Fibroblast of the aortic adventitia (primary cell): ENCODE measurements at places on chromosomes 12 and 14. TPM values are rescaled to one million over a fixed set of nuclear protein-coding genes. Genes with fewer than 3 reads are reported as not detected.
A peak's percentile ranks its signal among the peaks of the same experiment; 100 is the strongest.

Gene KRT85
- total RNA-seq = not detected in 2 replicates

Gene KRT83
- not detected in 2 replicates for total RNA-seq

Gene OR6C1
- not detected in 2 replicates for total RNA-seq

Gene PTGDR
- 1.8 and 2.5 TPM in 2 replicates for total RNA-seq

Gene NOVA1
- total RNA-seq = 2.7 and 16.9 TPM in 2 replicates

Gene CMAS
- total RNA-seq = 25.0 and 159 TPM in 2 replicates

Gene GALNT16
- 1.6 and 4.6 TPM in 2 replicates for total RNA-seq

Gene SLC7A7
- total RNA-seq = 2.5 and 16.5 TPM in 2 replicates

Gene CRIP2
- 32.9 and 54.3 TPM in 2 replicates for total RNA-seq

Gene VDR
- total RNA-seq = 5.0 and 12.5 TPM in 2 replicates

Gene TRHDE
- total RNA-seq = 1.1 and 10.0 TPM in 2 replicates

Gene HAL
- 0.09 and 2.2 TPM in 2 replicates for total RNA-seq

Gene MYH7
- not detected in 2 replicates for total RNA-seq

DNA sequence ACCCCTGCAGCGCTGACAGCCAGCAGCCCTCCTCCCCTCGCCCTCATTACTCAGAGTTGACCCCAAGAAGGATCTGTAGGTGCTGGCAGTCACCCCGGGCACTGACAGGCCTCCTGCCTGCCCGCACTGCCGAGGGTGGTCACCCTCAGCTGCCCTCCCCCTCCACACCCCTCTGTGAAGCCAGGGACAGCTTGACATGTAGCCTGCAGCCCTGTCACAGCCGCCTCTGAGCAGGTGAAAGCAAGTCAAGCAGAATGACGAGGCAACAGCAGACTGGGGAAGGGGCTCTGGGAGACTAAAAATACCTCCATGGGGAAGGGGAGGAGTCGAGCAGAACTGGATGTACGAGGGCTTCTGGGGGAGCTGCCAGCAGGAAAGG, 178.1 kb downstream of the DPF3 start:
- no peak for DNase-seq

DNA sequence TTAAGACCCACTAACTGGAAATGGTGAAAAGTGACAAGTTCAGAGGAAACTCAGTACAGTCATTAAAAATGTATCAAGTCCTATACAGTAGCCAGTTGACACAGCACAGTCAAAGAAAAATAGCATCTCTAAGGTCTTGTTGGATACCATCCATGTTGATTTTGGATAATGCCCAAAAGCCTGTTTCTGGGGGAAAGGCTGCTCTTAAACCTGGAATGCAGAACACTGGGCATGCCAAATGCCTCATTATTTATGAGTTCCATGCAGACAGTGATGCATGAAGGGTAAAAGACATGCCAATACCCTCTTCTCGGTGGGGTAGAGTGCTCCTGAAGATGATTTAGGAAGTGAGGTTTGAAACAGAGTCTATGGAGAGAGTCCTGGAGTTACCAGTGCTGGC, 29.6 kb downstream of the KCNK13 start:
- DNase-seq = peak; percentile 80

DNA sequence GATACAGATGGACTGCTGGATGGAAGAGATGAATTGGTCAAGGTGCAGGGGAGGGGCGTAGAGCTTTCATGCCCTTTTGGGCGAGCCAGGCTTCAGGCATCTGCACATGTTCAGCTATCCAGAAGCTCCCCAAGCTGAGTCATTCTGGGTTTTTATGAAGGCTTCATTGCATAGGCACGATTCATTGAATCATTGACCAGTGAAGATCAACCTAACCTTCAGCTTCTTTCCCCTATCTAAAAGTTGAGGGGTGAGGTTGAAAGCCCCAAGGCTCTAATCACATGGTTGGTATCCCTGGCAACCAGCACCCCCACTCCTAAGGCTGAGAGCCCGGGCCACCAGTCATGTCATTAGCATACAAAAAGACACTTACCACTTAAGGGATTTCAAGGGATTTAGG, 36.3 kb downstream of the RPS29 start:
- peak; percentile 24 for DNase-seq

- DNase-seq = peak; percentile 95
Observed at GRCh38 chr12:104596134-104596799, 139.5 kb downstream of the CHST11 start.

DNA sequence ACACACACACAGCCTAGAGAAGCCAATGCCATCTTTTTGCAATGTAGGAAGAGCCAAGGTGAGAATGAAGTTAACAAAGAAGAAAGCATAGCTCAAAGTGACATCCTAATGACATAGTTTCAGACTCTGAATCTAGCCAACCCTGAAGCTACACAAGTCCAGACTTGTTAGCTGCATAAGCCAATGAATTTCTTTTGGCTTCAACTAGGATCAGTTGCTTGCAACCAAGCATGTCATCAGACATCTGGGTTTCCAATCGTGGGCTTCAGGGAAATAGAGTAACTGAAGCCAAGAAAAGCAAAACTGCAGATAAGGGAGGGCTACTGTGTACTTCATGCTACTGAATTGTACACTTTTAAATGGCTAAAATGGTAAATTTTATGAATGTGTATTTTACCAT, 4.4 kb upstream of the GPHN start:
- peak; percentile 76 for DNase-seq

DNA sequence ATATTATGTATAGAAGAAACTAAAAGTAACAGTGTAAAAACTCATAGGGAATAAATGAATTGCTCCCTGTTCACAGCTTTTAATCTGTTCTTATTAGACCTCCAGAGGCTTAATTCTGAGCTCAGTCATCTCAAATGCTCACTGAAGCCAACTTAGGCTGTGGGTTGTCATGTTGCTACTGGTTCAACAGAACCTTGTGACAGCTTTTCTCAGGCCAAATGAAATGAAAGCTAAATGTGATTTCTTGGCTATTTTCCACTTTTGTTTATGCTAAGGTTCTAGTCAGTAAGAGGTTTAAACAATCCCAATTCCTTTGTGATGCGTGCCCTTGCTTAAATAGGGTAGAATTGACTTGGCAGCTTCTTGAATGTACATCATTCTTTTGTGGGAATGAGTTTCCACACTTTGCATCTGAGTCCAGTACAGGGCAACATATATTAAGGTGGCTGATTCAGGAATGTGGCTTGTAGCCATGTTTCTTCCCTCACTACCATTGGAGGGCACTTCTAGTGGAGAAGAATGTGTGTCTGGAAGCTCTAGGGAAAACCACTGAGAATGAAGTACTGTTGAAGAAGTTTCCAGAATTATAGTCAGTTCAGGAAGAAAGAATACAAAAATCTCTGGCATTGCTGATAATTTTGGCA, 156.4 kb downstream of the NEDD1 start:
- DNase-seq = no peak

DNA sequence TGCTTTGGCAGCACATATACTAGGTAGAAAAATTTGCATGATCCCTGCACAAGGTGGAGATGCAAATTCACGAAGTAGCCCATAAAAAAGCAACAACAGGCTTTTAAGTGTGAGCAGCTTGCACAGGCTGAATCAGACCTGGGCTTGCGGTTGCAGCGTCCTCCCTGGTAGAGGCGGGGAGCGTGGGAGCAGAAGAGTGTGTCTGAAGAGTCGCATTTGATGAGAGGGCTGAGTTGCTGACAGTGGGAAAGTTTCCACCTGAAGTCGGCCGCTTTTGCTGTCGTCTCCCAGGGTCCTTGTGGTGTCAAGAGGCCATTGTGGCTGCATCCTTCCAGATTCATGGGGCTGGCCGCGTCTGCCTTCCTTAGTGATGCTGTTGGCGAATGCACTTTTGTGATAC, 6.2 kb downstream of the AACS start:
- DNase-seq = no peak

GRCh38 chr12:132282950-132283771, 46.2 kb downstream of the GALNT9 start:
- DNase-seq = no peak

- no peak for DNase-seq
Observed at GRCh38 chr12:30908076-30908721, 18.3 kb upstream of the TSPAN11 start.

DNA sequence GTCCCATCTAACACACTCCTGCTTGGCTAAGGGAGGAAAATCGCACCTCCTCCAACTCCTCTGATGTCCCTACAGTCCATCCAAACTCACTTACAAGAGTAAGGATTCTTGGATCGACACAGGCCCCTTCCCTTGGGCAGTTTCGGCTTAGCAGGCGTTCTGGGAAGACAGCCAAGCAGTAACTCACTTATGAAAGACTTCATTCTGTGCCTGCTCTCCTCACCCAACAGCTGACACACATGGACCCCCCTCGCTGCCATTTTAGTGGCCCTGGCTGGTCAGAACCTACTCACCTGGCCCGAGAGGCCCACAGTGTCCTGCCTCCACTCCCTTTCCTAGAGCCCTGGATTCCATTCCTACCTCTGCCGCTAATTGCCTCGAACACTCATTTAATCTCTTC, 52.3 kb upstream of the BCL2L14 start:
- peak; percentile 21 for DNase-seq

DNA sequence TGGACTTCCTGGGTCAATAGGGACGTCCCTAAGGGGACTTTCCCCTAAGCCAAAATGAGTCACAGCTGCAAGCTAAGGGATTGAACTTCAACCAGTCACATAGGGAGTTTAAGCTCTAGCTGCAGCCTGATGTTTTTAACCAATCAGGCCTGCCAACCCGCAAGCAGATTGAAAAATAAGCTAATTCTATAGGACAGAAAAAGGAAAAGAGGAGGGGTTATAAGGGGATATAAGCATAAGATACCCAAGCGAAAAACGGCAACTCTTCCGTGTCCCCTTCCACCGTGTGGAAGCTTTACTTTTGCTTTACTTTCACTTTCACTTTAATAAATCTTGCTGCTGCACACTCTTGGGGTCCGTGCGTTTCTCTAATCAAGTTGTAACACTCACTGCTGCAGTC, 24.4 kb downstream of the ATP23 start:
- DNase-seq = no peak

- DNase-seq = no peak
Observed at GRCh38 chr14:86541972-86542371, 1012.0 kb downstream of the FLRT2 start.

DNA sequence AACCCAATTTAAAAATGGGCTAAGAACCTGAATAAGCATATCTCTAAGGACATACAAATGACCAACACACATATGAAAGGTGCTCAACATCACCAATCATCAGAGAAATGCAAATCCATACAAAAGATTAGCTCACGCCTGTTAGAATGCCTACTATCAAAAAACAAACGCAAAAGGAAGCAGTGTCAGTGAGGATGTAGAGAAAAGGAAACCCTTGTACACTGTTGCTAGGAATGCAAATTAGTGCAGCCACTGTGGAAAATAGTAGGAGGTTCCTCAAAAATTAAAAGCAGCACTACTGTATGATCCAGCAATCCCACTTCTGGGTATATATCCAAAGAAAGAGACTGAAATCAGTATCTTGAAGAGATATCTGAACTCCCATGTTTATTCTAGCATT, 133.0 kb downstream of the CPNE8 start:
- no peak for DNase-seq

DNA sequence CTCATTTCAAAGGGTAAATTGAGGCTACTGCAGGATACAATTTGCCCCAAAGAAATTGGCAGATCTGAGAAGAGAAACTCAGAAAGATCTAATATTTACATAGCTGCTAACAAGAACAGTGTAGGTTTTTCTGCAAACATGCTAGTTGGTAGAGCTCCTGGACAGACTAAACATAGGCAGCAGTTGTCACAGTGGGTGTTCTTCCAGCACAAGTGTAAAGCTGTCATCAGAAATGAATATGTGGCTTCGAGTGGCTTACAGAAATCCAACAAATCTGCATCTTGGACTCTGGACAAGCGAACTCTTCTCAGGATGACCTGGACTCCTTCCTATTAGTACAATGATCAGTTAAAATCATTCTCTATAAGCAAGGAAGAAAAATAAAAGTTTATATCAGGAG, 5.9 kb downstream of the CBX5 start:
- DNase-seq = no peak

DNA sequence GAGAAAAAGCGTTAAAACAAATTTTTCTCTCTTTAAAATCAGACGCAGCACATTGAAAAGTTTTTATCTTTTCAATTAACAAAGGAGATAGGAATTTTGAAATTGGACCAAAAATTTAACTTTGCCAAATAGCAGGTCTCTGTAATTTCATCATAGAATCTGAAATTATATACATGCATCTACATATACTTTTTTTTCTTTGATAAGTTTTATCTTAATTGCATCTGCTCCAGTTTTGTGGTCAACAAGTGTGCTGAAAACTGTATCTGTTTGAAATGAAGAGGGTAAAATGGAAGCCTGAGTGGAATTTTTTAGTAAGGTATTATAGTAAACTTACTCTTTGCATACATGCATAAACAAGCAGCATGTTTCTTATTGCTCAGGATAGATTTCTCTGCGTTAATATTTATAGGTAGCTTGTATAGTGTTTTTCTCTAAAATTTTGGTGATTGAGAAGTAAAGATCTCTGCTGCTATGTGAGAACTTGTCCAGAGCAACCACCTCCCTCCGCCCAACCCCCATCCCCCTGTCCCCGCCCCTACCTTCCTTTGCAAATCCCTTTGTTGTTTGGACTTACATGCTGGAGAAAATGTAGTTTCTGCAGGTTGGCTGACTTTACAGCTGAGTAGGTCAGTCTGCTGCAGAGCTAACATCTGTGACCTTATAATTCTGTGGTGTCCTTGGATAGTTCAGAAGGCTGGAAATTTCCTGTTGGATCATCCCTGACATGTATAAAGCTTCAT, 64.6 kb downstream of the VRK1 start:
- DNase-seq = no peak

GRCh38 chr14:63727231-63727735, 582 bp downstream of the SGPP1 start:
- peak; percentile 43 for DNase-seq

DNA sequence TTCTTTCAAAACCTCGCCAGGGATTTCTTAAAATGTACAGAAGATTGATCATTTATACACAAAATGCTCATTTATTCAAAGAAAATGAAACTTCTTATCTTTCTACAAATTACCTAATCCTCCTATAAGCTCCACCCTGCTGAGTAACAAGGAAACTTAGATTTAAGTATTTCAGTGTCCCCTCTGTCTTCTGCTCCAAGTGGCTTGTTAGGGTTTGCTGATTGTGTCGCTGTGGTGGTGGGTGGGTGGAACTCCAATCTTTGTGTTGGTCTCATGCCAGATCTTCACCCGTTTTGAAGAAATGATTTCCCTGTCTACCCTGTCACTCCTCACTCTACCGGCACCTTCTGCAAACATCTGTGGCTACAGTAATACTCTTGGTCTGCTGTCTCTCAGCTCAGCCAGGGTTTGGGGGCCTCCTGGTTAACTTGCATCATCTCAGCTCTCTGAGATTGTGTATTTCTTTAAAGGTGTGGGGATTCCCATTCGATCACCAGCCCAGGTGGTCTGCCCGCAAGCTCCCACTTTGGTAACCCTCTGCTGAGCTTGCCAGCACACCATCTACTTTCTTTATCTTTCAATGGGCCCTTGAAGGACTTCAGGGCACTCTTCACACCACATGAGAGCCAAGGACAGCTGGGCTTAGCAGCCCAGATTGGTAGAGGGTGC, 73.8 kb downstream of the DRAM1 start:
- no peak for DNase-seq
